NCI-H2227 treated with DMSO at 0.1 percent for 48 hours (cell line): ENCODE measurements at places on chromosomes 2 and 18.

GRCh38 chr2:181943411-181944124, 42.1 kb upstream of the PPP1R1C start:
- DNase-seq = no peak

- DNase-seq = no peak
Observed at GRCh38 chr18:1604751-1605150, 700.1 kb downstream of the ADCYAP1 start.

DNA sequence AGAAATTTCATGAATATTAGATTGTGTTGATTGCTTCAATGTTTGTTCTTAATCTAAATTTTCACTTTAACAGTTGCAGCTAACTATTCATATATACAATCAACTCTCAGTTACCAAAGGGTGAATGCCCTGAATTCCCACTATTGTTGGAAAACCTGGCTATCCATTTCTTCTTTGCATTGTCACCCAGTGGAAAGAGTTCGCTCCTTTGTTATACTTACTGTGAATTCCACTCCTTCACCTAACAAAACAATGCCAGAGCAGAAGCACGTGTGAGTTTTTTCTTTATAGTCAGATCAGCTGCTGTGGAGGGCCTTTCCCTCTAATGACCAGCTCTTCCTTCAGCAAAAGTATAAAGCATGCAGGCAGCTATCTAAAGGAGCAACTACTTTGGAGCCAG, 409.2 kb upstream of the NRP2 start:
- no peak for DNase-seq

DNA sequence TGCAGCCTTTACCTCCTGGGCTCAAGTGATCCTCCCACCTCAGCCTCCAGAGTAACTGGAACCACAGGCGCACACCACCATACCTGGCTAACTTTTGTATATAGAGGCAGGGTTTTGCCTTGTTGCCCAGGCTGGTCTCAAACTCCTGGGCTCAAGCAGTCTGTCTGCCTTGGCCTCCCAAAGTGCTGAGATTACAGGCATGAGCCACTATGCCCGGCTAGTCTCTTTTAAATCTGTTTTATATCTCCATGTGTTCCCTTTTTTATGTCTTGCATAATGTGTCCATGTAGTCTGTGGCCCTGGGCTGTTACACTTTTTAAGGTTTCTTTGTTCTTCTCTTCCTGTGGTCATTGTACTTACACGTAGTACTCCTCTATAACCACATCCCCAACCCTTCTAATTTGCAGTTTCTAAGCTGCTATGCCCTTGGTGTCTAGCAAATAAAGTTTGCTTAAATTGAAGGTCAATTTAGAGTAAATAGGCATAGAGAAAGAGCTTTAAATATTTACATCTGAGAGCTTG, 168.2 kb downstream of the MCFD2 start:
- DNase-seq = no peak

DNA sequence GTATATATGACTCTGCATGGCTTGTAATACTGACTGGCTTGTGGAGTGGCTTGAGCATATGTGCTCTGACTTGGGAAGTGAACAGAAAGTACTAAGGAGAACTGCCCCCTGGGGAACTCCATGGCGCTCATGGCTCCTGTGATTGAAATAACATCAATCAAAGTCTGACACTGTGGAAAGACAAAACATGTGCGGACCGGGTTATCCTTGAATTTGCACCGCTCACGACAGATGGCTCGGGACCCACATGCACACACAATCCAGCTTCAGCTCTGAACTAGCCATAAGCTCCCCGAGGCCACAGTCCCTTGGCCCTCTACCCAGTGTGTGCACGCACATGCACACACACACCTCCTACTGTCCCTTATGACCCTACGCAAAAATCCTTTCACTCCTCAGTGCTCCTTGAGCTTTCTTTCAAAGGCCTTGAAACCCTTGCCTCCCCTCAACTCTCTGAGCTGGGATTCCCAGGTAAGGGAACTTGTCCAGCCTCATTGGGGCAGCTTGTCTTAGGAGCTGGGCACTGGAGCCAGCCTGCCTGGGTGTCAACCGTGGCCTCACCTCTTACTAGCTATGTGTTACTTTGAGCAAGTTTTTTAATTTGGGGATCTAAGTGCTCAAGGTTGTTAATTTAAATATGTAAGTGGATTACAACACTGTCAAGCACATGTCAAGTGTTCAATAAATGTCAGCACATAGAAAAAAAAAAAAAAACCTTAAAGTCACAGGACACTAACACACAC, 43.6 kb downstream of the MRPS5 start:
- DNase-seq = no peak

GRCh38 chr2:200039724-200040650, 84.6 kb downstream of the MAIP1 start:
- no peak for DNase-seq

- DNase-seq = no peak
Observed at GRCh38 chr18:23485386-23485785, 17.9 kb upstream of the RMC1 start.

DNA sequence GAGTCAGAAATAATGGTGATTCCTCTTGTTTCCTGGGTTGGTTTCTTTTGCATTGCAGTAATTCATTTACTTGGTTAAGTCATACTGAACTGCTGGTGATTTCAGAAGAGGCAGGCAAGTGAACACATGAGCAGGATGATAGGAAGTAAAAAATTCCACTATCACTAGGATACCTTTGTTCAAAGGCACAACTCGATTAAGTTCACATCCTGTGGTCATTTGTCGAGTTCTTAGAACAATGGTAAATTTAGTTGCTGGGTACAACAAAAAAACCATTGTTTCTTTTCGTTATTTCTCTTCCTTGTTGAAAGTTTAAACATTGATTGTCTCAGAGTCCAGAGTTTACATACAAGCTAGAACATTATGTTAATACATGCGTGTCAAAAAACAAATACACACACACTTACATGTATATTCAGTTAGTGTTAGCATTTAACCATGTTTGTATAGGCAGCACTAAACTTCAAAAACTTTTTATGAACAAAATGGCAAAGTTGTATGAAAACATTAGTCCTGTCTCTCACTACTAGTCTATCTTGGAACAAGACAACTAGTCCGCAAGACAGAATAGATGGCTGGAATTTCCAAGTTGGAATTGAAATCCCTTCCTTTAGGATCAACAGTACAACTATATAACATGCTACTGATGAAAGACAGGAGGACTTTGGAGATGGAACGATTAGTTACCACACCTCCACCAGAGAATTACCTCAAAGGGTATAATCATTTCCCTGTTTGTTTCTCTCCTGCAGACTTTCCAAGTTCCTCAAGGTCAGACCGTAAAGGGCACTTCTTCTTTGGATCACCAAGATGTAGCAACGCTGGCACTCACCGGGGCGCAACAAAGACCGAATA, 26.2 kb downstream of the STK39 start:
- DNase-seq = peak; percentile 75

DNA sequence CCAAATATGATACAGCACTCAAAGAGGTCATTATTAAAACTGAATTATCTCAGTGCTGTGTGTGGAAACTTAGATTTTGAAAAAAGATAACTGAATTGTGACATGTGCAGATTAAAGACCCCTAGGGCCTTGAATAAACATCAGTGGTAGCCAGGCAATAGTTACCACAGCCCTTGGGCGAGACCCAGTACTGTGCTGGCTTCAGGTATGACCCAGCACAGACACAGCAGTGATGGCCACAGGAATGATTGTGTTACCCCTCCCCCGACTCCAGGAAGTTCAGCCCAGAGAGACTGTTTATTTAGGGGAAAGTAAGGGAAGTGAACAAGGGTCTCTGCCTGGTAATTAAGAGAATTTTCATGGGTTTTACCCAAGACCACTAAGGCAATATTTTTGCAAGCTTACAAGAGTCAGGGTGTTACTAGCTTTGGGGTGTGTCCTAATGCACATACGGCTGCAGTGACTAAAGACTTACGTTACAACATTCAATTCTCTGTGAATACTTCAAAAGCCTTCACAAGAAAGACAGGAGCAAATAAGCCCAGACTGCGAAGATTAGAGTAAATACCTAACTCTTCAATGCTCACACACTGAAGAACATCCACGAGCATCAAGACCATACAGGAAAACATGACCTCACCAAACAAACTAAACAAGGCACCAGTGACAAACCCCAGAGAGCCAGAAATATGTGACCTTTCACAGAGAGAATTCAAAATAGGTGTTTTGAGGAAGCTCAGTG, 28.2 kb upstream of the ITGAV start:
- DNase-seq = no peak

- peak; percentile 89 for DNase-seq
Observed at GRCh38 chr2:206477296-206477695, 34.0 kb downstream of the ADAM23 start.

DNA sequence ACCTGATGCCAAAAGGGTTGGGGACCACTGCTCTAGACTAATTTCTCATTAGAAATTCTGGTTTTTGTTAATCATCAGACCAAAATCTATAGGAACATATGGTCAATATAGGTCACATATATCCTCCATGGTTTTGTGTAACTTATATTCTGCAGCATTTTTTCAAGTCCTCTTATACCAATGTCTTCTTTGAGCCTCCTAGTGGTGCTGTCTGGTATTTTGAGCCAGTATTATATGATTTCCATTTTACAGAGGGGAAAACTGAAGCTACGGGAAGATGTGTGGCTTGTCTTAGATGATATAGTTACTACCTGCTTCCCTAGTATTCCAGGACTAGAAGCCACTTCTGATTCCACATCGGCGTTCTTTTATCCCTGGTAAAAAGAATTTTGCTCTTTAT, 13.8 kb downstream of the MAPK4 start:
- DNase-seq = no peak

- DNase-seq = no peak
Observed at GRCh38 chr2:189641590-189641989, 19.7 kb upstream of the ASNSD1 start.

GRCh38 chr2:232540441-232541041, 1.0 kb downstream of the CHRNG start:
- no peak for DNase-seq

- DNase-seq = no peak
Observed at GRCh38 chr18:72063001-72063400, 481.1 kb downstream of the CBLN2 start.

DNA sequence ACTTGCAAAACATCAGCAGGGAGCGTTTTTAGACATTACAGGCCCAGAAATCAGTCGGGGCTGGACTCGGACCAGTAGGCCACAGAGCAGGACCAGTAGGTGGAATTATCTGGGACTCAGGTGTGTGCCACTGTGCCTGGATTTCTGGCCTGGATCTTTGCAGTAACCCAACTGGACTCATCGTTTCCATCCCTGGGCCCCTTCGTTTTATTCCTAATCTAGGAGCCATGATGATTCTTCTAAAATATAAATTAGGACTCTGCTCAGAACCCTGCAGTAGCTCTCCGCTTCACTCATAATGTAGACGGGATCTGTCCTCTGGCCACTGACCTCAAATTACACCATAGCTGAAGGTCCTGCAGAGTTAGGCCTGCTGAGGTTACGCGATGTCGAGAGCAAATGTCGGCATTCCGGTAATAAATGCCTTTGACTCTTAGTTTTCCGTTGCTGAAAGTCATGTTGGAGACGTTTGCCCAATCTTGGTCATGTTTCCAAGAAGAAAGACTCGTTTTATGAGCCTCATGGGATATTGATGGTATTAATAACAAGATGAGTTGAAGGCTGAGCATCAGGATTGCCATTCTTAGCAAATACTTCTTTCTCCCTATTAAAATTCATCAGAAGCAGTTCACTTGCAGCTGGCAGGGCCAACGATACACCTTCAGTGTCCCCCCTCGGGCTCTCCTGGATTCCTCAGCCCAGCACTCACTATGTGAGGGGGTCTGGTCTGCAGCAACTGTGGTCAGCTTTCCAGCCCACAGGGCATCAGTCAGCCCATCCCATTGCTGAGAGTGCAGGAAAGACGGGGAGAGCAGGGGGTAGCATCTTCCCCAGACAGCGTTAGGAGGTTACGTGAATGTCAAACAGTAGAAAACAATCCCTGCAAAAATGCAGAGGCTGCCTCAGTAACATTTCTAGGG, 39.9 kb upstream of the KLF11 start:
- DNase-seq = no peak

DNA sequence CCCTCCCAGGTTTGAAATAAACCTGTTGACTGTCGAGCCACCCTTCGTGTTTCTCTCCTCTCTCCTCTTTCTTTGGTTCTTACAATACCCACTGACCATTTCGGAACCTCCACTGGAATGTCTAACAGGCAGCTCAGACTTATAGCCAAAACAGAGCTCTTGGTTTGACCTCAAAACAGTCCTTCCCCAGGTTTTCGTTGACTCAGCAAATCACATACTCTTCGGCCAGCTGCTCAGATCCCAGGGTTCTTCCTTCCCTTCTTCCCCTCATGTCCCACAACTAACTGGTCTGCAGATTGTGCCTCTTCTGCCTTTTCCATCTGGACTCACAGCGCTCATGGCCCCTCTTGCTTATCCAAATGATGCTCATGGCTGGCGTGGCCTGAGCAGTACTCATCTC, 4.7 kb downstream of the ARMC9 start:
- DNase-seq = no peak

DNA sequence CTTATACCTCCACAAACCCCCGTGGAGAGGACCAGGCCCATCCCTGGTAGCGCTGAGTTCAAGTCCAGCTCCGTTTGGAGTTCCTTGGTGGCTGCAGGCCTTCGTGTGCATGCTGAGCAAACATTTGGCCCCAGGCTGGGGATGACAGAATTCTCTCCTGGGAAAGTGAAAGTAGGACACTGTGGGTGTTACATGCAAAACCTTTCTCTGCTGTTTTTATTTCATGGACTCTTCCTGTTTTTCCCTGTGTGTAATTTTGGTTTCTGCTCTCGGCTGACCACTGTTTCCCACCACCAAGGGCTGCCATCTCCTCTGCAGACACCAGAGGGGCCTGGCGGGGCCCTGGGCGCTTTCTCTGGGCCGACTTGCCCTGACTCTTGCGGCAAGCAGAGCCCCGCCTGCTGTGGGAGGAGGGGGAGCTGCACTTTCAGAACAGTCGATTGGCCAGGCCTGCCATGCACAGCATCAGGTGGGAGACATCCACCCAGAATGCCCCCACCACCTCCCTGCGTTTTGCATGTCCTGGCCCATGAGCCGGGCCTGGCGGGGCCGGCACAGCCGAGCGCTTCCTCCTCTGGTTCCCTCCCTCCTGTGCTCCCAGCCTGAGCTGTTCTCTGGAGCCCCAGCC, 102.4 kb downstream of the CABLES1 start:
- no peak for DNase-seq

DNA sequence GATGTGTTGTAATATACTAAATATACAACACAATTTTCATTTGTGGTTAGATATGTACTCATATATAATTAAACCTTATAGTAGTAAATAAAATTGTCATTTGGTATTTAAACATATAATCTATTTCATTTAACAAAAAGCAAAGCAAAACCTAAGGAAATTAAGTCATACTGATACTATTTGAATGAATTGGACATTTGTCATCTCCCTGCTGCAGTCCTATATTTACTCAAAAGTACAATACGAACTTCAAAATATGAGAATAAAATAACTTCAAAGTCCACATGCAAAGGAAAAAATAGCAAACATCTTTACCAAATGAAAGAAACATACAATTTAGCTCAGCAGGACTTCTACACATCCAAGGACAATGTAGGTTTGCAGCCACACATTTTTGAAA, 11.8 kb upstream of the HAT1 start:
- DNase-seq = peak; percentile 84

GRCh38 chr2:120423167-120423943, 77.4 kb downstream of the INHBB start:
- DNase-seq = no peak

GRCh38 chr2:74373985-74374384, 6.1 kb downstream of the DCTN1 start:
- DNase-seq = no peak
